HuH-7 (cell line): ENCODE measurements at places on chromosomes 6 and 20.

DNA sequence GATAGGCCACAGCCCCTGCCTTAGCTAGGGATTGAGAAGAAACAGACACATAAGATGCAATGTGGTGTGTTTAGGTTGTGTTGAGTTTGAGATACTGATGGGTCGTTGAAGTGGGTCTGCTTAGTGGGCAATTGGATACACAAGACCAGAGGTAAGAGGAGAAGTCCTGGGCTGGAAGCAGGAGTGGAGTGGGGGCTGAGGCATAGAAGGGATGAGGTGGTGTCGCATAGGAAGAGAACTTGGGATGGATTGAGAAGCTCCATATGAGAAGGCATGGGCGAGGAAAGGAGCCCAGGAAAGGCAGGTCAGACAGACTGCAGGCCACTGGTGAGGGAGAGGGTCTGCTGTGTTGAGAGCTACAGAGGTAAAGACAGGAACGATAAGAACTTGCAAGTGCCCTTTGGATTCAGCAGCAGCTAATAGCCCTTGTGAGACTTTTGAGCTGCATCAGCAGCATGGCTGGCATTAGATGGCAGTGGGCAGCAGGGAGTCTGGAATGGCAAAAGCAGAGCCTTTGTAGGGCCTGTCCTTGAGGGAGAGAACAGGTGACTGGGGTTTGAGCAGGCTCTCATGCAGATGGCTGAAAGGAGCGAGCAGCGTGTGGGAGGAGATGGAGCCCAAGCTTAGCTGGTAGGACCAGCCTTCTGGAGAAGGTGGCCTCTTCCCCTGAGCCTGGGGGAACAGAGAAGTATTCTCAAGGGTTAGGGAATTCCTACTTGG is 33.2 kb downstream of the PLCG1 start:
- DNase-seq = no peak

GRCh38 chr6:28777147-28777461 is 146.7 kb downstream of the TRIM27 start:
- DNase-seq = no peak

DNA sequence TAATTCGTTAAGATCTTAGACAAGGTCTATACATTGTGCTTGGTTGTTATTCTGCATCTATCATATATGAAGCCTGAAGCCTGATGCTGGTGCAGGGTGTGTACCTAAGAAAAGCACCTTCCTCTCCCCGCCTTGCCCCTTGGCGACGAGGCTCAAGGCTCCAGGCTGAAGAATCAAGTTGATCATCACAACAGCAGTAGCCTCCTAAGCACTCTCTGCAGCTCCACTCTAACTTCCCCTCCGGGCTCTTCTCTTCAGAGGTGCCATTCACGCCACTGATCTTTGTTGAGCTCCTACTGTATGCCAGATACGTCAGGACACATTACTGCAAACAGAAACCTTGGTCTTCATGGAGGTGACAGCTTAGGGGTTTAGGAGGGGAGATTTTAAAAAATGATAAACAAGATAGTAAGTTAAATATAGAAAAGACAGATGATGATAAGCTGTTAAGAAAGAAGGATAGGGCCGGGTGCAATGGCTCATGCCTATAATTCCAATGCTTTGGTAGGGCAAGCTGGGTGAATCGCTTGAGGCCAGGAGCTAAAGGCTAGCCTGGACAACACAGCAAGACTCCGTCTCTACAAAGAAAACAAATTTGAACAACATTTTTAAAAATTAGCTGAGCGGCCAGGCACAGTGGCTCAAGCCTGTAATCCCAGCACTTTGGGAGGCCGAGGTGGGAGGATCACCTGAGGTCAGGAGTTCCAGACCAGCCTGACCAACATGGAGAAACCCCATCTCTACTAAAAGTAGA is 38.4 kb upstream of the ZNF217 start:
- no peak for DNase-seq

GRCh38 chr6:101422251-101422650 is 28.7 kb downstream of the GRIK2 start:
- DNase-seq = no peak

- no peak for DNase-seq
These were observed 235.3 kb downstream of the BTBD3 start for GRCh38 chr20:12152996-12153395.

GRCh38 chr6:165129086-165129485 is 180.3 kb downstream of the C6orf118 start:
- no peak for DNase-seq

GRCh38 chr20:51540580-51540979 is 1.9 kb downstream of the NFATC2 start:
- DNase-seq = no peak

DNA sequence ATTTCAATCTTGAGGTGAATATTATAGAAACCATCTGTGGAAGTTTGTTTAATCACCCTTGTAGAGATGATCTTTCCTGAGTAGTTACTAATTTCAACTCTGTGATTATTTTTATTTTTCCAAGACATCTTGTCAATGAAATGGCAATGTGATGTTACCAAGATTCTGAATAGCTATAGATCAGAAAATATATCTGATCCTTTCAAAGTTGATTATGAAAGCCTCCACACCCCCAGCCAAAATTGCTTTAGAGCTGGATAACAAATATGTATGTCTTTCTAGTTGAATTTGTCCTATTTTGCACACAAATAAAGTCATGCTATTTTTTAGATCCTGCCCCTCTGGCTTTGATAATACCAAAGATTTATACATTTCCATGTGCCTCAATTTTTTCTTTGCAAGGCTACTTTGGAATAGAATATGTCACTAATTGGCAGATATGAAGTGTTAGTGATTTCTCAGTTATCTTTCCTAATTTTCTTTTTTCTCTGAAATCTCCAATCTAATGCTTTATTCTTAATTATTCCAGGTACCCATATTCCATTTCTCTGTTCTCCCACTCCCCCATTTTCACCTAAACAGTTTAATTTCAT is 5.0 kb downstream of the SIM1 start:
- no peak for DNase-seq

- no peak for DNase-seq
These were observed 787 bp upstream of the BTN2A2 start for GRCh38 chr6:26382121-26382520.

DNA sequence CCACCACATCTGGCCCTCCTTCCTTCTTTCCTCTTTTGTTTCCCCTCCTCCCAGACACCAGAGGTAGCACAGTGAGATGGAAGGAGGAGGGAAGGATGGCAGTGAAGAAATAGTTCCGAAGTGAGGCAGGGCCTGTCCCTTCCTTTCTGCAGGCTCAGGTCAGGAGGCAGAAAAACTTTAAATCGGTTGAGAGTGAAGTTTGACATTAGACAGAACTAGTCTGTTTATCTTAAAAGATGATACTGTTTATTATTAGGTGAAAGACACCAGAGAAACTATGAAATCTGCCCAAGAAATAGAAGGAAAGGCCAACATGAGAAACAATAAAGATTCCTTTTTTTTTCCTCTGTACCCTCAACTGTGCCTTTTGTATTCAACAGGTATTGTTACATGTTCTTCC is 670.3 kb downstream of the UTRN start:
- no peak for DNase-seq

DNA sequence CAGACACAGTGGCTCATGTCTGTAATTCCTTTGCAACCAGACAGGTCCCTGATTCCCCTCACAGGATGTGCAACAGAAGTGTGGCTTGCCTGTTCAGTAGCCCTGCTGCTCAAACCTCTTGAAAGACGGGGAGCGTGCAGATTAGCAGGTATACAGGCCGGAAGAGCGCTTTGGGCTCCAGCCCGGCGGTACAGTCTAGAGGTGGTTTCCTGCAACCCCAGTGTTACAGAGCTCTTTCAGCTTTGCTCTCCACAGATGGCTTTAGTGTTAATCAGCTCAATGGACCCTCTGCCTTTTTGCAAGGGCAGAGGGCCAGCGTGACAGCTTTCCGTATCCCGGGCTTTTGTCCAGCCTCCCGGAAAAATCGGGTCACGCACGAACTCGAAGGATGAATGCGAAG is 67.2 kb upstream of the TNFRSF21 start:
- DNase-seq = no peak

DNA sequence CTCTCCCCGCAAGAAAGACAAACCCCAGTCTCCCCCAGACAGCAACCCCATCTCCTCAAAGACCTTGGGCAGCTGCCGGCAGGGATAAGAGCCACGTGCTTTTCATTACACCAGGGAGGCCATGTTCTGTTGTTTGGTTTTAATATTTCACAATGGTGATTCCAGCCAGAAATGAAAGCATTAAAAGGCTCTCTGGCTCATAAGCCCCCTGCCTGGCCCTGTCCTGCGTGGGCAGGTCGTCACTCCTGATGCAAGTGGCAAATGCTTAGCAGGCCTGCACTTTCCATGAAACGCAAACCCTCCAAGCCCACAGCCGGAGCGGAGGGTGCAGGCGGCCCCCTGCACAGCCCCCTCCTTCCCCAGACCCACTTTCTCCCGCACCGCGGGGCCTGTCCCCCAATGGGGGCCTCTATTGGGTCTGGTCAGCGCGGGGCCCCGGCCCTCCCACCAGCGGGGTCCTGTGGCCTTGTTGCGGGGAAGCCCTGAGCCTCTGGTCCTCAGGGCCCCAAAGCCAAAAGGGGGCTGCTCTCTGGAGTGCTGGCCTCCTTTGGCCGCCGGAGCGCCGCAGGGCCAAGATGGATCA is 77.2 kb downstream of the TMEM242 start:
- DNase-seq = no peak

GRCh38 chr6:47310131-47310480 is 401 bp upstream of the TNFRSF21 start:
- peak; percentile 23 for DNase-seq

GRCh38 chr6:75154973-75155372 is 50.9 kb downstream of the COL12A1 start:
- no peak for DNase-seq

- DNase-seq = no peak
These were observed 3.8 kb upstream of the ARFGAP1 start for GRCh38 chr20:63268671-63269439.

GRCh38 chr6:57262488-57262887 is 40.4 kb upstream of the RAB23 start:
- DNase-seq = no peak

DNA sequence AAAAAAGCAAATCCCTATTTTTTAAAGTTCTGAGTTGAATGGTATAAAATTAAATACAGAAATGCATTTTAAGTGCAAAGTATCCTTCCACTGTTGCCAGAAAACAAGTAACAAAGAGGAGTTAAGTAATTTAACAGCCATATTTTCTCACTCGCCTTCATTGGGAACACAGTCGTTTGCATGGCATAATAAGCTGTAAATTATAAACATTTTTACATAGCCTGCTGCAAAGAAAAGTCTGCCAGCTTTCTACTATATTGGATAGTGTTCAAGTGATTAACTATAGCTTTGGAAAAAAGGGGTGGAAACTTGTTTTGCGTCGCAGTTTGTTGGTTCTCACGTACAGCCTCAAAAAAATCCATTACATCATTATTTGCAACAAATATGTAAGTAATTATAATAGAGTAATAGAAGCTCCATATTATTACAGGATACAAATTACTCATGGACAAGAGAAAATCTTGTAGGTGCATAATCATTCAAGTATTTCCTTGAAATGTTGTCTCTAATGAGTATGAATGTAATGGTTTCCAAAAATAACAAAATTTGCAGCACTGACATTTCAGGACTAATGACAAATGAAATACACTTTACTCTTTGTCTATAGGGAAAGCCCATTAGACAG is 139.3 kb downstream of the PDSS2 start:
- no peak for DNase-seq

GRCh38 chr6:70852667-70853246 is 104.1 kb downstream of the B3GAT2 start:
- no peak for DNase-seq

DNA sequence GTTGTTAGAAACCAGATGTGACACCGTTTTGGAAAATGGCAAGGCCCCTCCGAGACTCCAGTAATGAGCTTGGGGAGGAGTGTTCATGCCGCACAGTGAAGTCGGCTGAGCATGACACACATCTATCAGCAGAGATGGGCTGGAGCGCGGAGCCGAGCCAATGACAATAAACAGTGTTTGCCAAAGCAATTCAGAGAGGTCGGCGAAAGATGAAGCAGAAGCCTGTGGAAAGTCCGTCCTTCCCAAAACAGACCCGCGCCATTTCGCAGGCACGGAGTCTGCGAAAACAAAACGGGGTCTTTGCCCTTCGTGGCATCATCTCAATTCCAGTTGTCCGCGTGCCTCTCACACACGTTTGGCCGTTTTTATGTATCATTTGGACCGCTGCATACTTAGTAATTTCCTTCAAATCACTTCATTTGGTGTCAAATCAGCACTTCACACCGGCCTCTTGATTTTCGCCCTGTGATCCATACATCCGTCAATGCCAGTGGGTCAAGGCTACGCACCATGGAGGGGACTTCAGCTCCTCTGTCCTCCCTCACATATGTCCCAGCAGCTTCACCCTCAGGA is 71.3 kb downstream of the SULF2 start:
- no peak for DNase-seq

GRCh38 chr20:19348582-19348981 is 136.1 kb downstream of the SLC24A3 start:
- no peak for DNase-seq

DNA sequence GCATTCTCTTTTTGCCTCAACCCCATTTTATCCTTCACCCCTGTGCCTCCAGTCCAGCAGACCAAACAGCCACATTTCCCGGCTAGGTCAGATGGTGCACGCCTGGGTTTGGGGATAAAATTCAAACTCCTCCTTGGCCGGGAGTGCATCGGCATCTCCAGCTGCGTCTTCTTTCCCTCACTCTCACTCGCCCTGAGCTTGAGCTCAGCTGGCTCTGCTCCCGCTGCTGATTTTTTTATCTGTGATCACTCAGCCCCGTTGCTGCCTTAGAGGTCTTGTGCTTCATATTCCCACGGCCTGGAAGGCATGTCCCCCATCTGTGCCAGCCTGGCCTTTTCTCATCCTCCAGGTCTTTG is 6.8 kb upstream of the EZR start:
- no peak for DNase-seq

- DNase-seq = no peak
These were observed 9.3 kb downstream of the DLL1 start for GRCh38 chr6:170281331-170282292.
